ENCODE measurements at places on chromosomes 16 and 17.
A peak's percentile ranks its signal among the peaks of the same experiment; 100 is the strongest.

DNA sequence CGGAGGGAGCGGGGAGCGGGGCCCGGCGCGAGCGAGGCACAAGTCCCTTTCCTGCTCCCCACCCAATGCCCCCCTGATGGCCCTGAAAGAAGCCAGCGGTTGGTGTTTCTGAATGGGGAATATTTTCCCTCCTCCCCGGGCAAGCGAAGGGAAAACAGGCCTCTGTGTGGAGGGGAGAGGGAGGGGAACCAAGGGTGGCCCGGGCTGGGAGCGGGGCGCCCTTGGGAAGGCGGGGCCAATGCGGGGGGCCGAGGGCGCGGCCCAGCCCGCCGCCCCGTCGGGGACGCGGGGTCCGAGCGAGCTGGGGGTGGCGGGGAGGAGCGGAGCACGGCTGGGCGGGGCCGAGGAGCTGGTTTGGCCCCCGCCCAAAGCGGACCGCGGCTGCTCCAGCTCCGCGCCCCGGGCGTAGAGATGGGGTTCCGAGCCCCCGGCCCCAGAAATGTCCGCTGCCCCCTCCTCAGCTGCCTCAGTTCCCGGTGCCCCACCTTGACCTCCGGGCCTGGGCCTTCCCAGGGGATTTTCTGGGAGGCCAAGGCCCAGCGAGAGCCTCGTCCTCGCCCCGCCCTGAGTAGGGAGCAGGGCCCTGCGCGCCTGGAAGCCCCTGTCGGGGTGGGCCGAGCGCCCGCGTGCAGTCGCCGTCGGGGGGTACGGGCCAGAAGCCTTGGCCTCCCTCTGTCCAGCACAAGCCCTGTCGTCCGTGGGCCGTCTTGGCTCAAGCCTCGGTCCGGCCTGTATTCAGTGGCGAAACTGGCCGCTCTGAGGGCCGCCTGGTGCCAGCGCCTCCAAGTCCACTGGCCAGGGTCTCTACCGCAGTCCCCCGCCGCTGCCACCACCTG lies 3.9 kb upstream of the HEXIM1 start:
- DNase-seq: peak; percentile 64

DNA sequence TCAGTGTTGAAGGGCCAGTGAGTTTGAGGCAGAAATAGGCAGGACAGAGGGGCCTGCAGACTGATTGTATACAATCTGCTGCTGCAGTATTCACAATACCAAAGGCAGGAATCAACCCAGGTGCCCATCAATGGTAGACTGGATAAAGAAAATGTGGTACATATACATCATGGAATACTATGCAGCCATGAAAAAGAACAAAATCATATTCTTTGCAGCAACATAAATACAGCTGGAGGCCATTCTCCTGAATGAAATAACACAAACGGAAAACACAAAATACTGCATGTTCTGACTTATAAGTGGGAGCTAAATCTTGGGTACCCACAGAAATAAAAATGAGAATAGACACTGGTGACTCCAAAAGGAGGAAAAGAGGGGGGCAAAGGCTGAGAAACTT lies 485.1 kb downstream of the XYLT1 start:
- DNase-seq: no peak

DNA sequence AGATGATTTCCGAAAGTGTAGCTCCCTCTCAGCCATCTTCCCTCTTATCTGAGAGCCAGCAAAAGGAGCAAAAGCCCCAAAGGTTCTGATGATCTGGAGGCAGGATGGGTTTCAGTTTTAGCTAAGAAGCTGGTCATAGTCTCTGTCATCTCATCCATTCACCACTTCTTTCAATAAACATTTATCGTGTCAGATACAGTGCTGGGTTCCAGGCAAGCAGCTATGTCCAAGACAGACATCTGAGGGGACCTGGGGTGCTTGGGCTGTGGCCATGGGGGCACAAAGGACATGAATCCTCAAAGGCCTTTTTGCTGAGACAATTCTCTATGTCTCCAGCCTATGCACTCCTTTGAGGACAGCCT lies 1.0 kb upstream of the ETV4 start:
- DNase-seq: no peak

- DNase-seq: peak; percentile 51
Measured at GRCh38 chr17:32487473-32488176, 832 bp downstream of the CDK5R1 start.

Data from AG20443 (cell line).